Stimulated activated CD8-positive, alpha-beta memory T cell treated with anti-CD3 and anti-CD28 coated beads, Interleukin-2, amount 100 ng/mL, for 1 hour (primary cell): ENCODE measurements at places on chromosomes 4 and X.

GRCh38 chr4:304969-305680 is at the start of gene ZNF732:
ZNF732 (minus strand) TSS chr4:305474; CDS start chr4:305310, 164 bp downstream.
- no peak for DNase-seq

DNA sequence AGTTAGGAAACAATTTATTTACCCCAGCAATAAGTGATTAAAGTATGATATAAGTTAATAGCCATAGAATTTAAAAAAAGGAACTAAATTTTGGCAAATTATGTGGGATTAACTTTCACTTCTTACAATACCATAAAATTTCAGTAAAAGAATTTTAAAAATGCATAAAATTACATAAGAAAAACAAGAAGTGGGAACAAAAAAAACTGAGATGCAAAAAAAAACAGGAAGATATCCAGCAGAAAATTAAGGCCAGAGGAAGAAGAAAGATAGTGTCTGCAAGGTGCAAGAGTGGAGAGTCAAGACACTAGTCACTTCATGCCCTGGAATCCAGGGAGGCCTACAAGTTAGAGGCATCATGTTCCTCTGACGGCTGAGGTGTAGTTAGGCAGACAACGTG is 184.2 kb downstream of the GASK1B start:
- DNase-seq = no peak

- no peak for DNase-seq
These were observed 27.9 kb downstream of the TNIP2 start for GRCh38 chr4:2728221-2728620.

- DNase-seq = no peak
These were observed 51.4 kb upstream of the RAPGEF2 start for GRCh38 chr4:159051245-159052071.

GRCh38 chrX:12401252-12401651 is 263.0 kb downstream of the FRMPD4 start:
- DNase-seq = no peak

- no peak for DNase-seq
These were observed 31.3 kb upstream of the CYP2U1 start for GRCh38 chr4:107900067-107900466.

- peak; percentile 51 for DNase-seq
These were observed at the start of the genes KIF4A and PDZD11 for GRCh38 chrX:70289793-70290770. KIF4A (plus strand) TSS chrX:70290104; CDS start chrX:70290459, 355 bp downstream. PDZD11 (minus strand) TSS chrX:70289927; CDS start chrX:70289341, 586 bp downstream.

- DNase-seq = no peak
These were observed 28.2 kb downstream of the ADGRG4 start for GRCh38 chrX:136328933-136329332.

DNA sequence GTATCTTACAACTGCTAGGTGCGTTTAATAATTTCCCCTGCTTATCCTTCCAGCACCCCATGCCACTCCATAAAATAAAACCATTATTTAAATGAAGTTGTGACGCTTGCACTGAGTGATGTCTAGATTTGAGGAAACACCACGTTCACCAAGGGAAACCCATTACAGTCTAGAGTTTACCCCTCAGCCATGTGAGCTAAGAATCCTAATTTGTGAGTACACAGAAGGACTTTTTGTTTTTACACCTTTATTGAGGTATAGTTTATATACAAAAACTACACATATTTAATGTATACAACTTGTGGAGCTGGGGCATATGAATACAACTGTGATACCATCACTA is 326.8 kb downstream of the RAPGEF2 start:
- DNase-seq = no peak

- DNase-seq = no peak
These were observed 1.5 kb downstream of the CASP6 start for GRCh38 chr4:109701566-109702410.

- DNase-seq = no peak
These were observed 200.7 kb downstream of the SOWAHB start for GRCh38 chr4:76697129-76697803.

- no peak for DNase-seq
These were observed 67.4 kb downstream of the DNAAF6 start for GRCh38 chrX:107273795-107274194.

DNA sequence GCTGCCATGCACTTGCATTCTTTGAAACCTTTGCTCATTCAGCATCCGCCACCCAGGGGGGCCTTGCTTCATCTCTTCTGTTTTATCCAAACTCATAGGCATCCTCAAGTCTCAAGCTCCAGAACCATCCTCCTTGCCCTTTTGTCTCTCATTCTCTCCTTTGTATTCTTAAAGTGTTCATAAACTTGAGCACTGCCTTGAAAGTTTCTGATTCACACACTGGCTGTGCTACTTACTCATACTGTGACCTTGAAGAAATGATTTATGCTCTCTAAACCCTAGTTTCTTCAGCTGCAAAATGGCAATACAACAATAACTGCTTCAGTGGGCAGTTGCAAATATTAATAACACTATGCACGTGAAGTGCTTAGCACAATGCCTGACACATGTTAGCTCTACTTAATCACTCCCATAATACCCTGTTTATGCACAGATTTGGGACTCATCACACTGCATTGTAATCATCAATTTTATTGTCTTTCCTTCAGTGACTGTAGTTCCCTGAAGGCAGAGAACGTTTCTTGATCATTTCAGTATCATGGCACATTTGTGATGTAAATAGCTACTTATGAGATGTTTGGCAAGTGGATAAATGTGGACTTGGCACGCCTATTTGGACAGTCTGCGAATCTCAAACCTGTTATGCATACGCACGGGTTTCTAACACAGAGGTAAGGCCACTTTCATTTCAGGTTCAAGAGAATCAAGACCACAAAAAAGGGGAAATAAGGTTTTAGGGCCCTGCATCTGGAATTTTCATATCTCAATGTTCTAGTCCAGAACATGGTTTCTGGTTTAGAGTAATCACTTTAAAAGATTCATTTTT is 291.0 kb downstream of the LDB2 start:
- no peak for DNase-seq

GRCh38 chr4:112371361-112371760 is 74.2 kb downstream of the ALPK1 start:
- DNase-seq = no peak

DNA sequence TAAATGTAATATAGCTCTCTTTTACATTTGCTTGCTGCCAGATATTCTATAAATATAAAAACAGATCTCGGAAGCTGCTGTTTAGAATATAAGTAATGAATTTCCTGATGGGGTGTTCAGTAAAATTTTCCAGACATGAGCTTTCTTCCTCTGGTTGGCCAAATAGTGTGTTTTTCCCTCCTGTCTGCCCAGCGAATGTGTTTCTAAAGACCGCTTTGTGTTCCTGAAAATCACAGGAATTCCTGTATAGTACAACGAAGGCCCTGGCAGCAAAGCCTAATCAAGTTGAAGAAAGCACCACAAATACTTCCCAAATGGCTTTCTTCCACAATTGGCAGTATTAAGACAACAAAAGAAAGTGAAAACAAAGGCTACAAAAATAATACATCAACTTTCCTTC is 494.1 kb downstream of the INPP4B start:
- DNase-seq = no peak

DNA sequence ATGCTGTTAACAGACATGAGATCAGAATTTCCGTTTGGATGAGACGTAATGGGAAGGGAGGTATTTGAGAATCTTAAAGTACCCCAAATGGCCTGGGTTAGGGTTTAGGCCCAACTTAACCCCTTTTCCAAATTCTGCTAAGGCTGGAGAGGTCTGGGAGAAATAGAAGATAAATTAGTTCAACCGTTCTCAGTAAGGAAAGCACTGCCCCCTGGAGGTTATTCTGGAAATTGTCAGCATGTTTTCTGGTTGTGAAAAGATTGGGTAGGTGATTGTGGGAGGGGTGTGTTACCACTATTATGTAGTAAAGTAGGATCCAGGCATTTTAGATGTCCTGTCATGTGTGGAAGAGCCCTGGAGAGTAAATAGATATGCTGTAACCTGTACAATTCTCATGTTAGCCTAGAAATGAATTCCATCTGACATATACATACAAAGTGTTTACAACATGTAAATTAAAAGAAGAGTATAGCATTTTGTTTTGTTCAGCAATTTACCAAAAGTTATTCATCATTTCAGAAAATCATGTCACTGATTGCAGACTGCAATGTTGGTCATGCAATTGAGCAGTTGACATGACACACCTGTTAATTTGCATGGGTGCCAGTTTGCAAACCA is 26.8 kb upstream of the GRXCR1 start:
- DNase-seq = no peak

DNA sequence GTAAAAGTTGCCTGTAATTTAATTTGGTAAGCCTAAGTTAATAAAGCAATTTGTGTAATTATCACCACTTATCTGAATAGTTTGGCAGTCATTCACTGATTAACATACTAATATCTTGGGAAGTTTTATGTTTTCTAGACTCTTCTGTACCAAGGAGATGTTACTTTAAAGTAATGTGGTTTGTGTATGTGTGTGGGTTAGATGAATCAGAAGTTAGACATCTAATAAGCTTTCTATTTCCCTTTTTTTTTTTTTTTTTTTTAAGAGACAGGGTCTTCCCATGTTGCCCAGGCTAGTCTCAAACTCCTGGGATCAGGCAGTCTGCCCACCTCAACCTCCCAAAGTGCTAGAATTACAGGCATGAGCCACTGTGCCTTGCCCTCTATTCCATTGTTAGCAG is 5.3 kb downstream of the SLAIN2 start:
- DNase-seq = no peak

GRCh38 chr4:4689694-4690440 is 148.0 kb upstream of the STX18 start:
- DNase-seq = no peak

GRCh38 chrX:71067712-71068043 is 456 bp downstream of the SNX12 start:
- DNase-seq = no peak

DNA sequence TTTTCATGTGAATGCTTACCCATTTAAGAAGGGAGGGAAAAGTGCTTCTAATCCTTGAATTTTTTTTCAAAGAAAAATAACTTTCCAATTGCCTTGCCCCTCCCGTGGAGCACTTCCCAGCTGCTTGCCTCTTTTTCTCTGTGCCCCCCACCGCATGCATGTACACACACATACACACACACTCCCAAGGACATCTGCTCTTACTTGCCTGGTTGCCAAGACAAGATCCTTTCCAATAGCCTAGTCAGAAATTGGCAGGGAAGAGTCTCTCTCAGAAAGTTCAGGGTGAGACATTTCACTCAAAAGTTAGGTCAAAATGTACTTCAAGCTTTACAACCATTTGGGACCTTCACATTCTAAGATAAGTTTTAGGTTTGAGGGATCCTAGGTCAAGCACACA is 10.9 kb downstream of the HHIP start:
- no peak for DNase-seq

DNA sequence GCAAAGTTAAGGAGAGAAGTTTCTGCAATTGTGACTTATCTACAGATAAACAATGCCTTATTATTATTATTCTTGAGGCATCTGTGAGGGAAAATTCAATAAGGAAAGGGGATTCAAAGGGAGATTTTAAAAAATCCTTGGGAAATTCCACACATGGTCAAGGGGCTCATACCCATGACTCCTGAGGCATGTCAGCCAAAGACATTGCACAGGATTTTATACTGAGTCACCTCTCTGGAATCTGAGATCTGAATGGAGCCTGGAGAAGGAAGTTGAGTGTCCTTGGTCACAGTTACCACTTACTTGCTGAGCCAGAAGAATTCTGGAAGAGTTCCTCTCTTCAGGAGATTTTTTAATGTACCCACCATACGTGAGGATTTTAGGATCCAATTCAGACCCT is 14.4 kb upstream of the CXCL8 start:
- DNase-seq = no peak

DNA sequence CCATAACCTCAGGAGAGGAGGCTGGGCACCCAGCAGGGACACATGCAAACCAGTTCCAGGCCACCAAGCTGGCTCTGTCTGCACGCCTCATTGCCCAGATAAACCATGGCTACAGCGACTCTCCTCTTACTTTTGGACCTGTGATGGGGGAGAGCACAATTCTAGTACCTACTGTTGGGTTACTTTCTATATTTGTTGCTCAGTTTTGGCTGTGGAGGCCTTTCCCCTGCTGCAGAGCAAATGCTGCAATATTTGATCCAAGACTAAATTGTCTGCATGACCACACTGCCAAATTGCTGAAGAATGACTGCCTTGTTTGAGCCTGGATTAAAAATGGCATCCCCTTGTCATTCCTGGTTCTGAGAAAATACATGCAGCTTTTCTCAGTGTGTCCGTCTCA is 253.5 kb downstream of the ARHGAP10 start:
- no peak for DNase-seq
